ENCODE measurements at places on chromosomes 11 and 22.

DNA sequence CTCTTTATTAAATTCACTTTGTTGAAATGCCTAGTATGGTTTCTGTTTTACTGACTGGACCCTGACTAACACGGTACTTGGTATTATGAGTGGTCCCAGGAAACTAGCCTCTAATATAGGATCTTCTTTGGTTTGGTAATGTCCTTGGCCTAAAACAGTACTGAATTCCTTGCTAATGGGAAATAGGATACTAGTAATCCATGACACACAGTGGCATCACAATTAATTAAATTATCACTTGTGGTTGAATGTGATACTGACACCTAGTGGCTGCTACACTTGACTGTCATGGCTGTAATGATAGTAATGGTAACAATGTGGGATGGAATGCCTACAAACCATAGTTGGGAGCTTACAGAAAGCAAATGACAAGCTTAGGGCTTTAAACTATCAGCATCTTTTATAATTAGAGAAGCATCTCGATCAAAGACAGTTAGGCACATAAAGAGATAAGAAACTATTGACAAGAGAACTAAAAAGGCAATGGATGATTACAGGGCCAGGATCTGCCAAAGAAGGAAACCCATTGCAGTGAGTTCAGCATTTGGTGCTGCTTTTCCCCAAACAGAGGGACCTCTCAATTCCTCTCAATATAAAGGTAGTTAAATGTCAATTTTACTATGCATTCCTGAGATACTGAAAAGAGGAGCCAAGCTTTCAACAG, 8.6 kb downstream of the DNHD1 start:
- DNase-seq = no peak

DNA sequence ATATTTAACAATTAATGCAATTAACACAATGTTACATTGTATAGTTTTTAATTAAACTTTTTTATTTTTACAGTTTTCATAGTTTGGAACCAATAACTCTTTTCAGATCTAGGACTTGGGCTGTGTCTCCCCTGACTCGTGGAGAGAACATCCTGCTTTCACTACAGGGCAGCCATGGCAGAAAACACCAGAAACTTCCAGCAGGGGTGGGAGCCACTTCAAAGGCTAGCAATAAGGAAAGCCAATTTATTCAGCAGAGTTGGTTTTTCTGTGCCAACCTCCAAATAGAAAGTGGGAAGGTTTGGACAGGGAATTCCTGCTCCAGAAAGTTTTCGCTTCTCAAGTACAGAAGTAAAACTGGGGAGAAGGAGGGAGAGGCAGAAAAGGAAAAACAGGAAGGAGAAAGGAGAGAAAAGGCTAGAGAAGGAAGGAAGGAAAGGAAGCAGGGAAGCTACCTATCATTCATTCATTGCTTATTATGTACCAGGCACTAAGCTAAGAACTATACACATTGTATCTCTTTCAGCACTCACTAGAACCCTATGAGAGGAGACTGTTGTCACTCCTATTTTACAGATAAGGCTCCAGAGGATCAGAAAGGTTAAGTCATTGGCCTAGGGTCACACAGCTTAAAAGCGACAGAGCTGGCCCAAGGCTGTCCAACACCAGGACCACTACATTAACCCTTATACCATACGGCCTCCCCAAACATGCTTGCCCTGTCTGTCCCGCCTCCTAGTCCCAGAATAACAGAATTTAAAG, 54.8 kb upstream of the CREB3L1 start:
- DNase-seq = no peak

DNA sequence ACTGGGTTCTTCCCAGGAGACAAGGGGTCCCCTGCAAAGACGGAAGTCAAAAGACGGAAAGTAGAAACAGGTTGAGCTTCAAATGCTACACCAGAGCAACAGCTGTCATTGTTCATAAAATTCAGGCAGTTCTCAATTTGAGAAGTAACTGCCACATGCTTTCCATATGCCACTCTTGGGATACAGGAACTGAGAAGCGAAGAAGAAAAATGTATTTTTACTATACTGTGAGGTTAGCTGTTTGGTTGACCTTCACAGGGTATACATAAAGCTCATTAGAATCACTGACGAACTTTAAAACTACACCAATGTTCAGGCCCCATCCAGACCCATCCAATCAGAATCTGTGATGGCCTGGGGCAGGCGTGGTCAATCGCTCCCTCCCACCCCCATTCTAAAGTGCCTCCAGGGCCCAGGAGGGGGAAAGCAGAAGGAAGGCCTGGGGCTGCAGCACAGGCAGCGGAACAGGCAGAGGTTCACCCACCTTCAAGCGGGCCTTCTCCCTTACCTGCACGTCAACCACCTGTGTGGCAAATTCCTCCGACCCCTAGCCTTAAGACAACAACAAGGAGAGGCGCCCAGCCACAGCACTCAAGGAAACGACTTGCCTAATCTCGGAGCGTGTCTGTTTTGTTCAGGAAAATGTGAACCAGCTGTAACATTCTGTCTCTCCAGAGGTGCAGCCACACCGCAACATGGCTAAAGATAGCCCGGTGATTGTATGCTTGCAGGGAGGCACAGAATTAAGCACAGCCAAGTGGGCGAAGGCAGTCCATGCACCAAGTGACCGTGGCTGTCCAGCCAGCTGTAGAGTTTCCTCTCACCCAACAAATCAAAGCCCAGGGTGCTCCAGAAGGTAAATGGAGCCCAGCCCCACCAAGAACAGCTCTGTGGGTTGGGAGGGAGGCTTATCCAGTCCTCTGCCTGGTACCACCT, 82.6 kb downstream of the MICAL3 start:
- DNase-seq = no peak

DNA sequence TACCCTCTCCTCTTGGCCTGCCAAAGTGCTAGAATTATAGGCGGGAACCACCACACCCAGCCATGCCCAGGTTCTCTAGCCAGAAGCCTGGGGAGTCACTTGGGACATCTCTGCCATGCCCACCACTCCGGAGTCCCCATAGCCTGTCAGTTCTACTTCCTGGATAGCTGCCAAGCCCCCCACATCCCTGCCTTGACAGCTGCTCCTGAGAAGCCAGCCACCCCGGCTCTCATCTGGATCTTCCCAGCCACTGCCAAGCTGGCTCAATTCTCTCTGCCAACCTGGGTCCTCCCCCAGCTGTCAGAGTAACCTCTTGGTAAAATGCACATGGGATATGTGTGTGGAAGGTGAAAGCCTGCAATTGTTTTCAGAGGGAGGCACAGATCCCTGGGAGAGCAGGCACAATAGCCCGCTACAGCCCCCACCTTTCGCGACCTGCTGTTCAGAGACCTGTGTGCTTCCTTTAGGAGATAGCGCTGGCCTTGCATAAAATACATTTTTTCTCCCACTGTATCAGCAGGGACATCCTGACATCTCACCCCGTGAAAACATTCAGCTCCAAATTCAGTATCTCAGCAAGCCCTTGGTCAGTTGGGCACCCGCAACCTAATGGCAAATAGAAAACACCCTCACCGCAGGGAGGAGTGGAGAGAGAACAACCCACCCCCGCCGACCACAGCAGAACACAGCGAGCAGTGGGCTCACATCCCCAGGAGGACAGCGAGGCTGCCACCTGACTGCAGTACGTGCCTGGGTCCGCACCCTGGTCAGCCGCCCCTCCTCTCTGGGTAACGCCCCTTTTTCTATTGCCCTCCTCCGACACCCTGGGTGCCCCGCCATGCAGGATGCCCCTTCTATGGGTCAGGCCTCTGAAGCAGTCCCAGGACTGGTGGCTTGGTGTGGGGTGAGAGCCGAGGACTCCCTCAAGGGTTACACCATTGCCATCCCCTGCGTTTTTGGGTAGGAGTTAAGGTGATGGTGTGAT, 1342.2 kb downstream of the BRD1 start:
- DNase-seq = no peak

GRCh38 chr11:12402691-12403120, 25.3 kb downstream of the PARVA start:
- no peak for DNase-seq

DNA sequence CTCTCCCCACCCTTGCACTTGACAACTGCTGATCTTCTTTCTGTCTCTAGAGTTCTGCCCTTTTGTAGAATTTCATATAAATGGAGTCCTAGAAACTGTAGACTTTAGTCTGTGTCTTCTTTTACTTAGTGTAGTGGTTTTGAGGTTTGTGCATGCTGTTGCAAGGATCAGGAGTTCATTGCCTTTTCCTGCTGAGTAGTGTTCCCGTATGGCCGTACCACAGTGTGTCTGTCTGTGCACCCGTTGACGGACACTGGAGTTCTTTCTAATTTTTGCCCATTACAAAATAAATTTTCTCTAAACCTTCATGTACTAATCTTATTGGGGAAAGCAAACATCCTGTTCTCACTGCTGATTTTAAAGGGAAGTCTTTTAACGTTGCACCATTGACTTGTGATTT, 138.1 kb downstream of the TBC1D22A start:
- no peak for DNase-seq

GRCh38 chr11:73320763-73321603, 12.9 kb downstream of the ARHGEF17 start:
- DNase-seq = no peak

- no peak for DNase-seq
These were observed 76.8 kb upstream of the SUSD2 start for GRCh38 chr22:24104307-24105012.
